ENCODE measurements at places on chromosomes 2 and 18.

DNA sequence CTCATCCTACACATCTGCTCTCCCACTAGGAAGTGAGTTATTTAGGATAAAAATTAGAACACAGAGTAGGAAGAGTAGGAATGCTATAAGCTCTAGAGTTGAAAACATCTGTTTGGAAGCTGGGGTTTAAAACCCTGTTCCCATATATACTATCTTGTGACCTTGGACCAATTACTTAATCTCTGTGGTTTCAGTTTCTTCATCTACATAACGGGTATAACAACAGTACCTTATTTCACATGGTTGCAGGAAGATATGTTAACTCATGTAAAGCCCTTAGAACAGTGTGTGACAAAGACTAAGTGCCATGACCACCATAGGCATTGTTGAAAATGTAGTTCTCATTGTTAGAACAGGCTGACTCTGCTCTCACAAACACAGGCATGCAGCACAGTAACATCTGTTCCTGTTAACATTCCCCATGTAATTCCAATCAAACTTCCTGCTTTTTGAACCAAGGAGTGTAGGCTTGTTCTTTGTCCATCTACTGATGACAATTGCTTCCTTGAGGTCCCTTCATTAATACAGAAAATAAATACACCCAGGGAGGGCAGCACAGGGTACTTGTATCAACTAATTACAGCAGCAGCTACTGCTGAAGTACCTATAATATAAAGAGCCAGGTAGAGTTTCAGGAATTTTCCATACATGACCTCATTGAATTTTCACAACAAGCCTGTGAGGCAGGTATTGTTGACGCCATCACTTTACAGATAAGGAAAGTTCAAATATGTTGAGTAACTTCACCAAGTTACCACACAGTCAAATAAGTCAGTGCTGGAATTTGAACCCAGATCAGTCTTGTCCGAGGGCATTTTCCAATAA lies 204.2 kb downstream of the L3MBTL4 start:
- DNase-seq = no peak

DNA sequence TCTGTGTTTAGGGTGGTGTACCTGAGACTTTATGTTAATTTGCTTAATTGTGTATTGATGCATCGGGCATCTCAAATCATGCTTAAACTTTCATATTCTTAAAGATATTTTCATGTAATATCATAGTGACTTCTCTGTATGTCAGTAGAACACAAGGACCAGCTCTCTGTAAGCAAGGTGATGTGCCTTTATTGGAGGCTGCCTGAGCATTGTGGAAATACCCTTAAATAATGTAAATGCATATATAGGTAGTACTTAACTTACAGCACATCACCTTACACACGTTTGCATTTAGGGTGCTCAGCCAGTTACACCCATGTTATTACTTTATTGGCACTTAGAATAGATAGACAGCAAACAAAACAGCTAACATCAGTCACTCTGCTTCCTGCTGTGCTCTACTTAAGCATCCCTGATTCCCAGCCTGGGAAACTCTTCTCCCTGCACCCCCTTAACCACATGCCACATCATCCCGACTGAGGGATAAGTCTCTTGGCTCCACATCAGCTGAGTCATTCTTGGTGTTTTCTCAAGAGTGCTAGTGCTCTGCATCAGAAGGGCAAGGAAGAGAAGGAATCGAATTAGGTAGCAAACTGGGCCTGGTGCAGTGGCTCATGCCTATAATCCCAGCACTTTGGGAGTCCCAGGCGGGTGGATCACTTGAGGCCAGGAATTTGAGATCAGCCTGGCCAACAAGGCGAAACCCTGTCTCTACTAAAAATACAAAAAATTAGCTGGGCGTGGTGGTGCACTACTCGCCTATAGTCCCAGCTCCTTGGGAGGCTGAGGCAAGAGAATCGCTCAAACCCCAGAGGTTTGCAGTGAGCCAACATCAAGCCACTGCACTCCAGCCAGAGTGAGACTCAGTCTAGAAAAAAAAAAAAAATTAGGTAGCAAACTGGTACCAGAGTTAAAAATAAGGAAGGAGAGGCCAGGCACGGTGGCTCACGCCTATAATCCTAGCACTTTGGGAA lies 108.7 kb downstream of the MAP3K20 start:
- DNase-seq = no peak

GRCh38 chr2:96957244-96957643 lies 29.1 kb downstream of the FAM178B start:
- no peak for DNase-seq

DNA sequence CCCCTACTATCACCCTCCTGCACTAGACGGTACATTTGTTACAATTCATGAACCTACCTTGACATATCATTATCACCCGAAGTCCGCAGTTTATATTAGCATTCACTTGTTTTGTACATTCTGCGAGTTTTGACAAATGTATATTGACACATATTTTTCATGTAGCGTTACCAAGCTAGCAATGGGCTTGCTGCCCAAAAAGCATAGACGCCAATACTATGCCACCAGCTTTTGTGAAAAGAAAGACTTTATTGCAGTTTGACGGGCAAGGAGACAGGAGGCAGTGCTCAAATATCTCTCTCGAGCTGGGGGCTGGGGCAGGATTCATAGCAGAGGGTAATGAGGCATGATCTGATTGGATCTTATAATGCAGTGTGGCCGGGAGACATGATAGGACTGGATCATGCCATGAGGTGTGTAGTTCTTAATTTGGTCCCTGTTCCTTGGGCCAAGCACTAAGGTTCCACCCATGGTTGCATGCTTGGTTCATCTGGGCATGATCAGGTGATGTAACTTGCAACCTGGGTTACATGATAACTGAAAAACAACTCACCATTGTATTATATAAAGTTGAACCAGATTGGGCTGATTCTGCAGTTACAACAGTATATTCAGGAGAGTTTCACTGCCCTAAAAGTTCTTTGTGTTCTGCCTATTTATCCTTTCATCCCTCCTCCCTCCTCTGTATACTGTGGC lies 162.3 kb downstream of the RTN4 start:
- no peak for DNase-seq

DNA sequence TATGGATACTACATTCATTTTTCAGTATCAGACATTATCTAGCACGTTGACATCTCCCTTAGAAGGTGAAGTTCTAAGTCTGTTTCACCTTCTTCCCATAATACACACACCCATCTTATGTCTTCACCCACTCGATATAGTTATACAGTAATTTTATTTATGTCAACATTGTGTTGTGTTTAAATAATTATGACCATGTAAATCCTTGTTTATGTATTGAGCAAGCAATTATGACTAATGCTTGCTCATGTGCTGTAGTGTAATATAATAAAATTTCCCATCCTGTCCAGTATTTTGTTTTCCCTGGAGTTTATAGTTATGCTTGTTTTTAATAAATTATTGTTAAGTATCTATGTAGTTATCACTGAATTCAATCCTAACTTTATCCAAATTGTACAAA lies 163.2 kb downstream of the MTX2 start:
- no peak for DNase-seq

GRCh38 chr2:216151313-216152025 lies 42.3 kb downstream of the XRCC5 start:
- DNase-seq = no peak

DNA sequence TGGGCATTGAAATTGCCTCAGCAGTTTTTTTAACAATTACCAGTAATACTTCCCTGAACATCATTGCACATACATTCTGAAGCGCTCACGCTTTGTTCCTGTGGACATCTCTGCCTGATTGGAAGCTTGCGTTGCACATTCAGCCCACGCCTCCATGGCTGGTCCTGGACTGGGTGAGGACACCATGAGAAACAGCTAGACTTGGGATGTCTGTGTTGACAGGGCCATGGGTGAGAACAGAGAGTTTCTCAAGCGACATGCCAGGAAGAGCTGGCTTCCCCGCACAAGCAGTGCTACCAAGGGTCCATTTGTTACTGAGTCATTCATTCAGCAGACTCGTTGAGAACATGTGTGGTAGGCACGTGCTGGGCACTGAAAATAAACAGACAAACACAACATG lies 166.3 kb downstream of the GBX2 start:
- no peak for DNase-seq

- no peak for DNase-seq
Observed at GRCh38 chr2:3200420-3200939, 177.1 kb downstream of the EIPR1 start.

DNA sequence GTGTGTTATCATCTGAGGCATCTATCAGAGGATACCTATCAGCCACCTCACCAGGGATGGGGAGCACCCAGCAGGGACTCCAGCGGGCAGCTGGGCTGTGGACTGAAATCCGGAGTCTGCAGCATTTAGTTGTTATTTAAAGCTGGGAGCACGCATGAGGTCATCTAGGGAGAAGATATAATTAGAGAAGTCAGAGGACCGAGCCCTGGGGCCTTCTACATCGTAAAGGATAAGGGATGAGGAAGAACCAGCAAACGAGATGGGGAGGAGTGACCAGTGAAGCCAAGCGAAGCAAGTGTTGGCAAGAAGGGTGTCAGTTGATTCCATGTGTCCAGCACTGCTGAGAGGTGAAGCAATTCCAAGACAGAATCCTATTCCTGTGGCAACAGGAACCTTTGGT lies 70.3 kb downstream of the STEAP3 start:
- no peak for DNase-seq

GRCh38 chr18:74069178-74070050 lies 78.2 kb downstream of the FBXO15 start:
- no peak for DNase-seq

GRCh38 chr2:44894058-44894457 lies 47.4 kb upstream of the SIX3 start:
- no peak for DNase-seq

- DNase-seq = no peak
Observed at GRCh38 chr2:41896186-41896846, 151.5 kb upstream of the PKDCC start.

GRCh38 chr2:173395567-173396351 lies 41.1 kb downstream of the CDCA7 start:
- no peak for DNase-seq

DNA sequence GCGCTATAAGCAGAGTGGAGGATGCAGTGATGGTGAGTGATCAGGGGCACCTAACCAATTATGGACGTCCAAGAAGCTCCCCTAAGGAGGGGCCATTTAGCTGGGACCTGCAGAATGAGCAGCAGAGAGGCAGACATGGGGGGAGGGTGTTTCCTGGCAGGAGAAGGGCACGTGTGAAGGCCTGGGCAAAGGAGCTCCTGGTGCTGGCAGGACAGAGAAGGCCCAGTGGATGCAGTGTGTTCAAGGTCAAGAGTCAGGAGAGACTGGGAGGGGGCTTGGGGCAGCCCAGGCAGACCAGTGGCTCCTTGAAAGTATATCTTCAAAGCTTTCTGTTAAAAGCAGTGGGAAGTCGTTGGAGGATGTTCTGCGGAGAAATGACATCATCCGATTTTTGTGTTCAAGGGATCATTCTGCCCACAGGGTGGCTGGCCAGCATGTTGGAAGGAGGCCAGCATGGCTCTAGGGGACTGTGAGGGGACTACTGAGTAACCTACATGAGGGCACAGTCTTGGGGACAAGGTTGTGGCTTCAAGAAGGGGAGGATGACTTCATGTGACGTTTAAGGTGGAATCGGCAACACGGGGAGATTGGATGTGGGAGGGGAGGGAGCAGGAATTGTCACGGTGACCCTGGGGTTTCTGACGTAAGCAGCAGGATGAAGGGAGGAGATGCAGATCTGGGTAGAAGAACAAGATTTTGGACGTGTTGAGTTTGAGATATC lies 9.0 kb upstream of the CIB4 start:
- no peak for DNase-seq

DNA sequence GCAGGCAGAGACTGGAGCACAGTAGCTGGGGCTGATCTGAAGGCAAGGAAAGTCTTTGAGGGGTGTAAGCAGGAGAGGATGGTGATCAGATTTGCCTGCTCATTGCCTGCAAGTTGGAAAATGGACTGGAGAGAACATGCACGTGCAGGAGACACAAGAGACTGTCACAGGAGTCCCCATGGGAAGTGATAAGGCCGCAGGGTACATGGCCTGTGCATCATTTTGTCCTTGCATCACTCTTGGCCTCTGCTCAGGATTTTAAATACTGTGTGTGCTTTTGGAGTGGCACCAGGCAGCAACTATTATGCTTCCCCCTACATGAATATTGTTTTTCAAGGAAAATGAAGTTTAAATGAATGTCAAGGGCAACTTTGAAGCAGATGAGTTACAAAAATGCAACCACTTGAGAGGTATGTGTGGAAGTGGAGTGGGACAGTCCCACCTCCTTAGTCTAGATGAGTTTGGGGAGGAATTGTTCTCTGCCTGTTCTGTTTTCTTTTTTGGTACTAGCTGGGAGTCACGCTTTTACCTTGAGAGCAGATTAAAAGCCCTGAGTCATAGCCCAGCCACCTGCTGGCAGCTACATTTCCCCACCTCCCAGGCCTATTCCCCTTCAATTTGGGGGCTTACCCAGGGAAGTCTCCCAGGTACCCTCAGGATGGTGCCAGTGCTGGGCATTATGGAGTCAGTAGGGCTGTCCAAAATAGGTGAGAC lies 19.3 kb downstream of the MAPK4 start:
- DNase-seq = no peak

- DNase-seq = no peak
Observed at GRCh38 chr2:74053959-74054715, 69.4 kb downstream of the TET3 start.

DNA sequence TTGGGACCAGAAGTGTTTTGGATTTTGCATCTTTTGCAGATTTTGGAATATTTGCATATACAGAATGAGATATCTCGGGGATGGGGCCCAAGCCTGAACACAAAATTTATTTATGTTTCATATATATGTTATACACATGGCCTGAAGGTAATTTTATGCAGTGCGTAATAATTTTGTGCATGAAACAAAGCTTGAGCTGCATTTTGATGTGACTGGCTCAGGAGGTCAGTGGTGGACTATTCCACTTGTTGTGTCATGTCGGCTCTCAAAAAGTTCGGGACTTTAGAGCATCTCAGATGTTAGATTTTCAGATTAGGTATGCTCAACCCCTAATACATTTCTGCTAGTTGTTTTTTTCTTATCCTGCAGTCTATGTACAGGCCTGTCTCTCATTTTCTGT lies 145.4 kb downstream of the FAM210A start:
- no peak for DNase-seq

- no peak for DNase-seq
Observed at GRCh38 chr2:73297586-73297985, 4.2 kb upstream of the EGR4 start.

GRCh38 chr2:162267996-162268395 lies 24.8 kb upstream of the FAP start:
- DNase-seq = no peak

GRCh38 chr2:216413882-216414281 lies 1.6 kb downstream of the SMARCAL1 start:
- no peak for DNase-seq

- no peak for DNase-seq
Observed at GRCh38 chr2:176467595-176467994, 198.4 kb downstream of the MTX2 start.

GRCh38 chr2:173747035-173747434 lies 218.1 kb downstream of the SP3 start:
- no peak for DNase-seq

GRCh38 chr2:78701546-78701945 lies 324.0 kb upstream of the REG3G start:
- DNase-seq = no peak

Data from HAP-1 (cell line).